CD4-positive, CD25-positive, alpha-beta regulatory T cell (primary cell): ENCODE measurements at places on chromosomes 4 and X.

DNA sequence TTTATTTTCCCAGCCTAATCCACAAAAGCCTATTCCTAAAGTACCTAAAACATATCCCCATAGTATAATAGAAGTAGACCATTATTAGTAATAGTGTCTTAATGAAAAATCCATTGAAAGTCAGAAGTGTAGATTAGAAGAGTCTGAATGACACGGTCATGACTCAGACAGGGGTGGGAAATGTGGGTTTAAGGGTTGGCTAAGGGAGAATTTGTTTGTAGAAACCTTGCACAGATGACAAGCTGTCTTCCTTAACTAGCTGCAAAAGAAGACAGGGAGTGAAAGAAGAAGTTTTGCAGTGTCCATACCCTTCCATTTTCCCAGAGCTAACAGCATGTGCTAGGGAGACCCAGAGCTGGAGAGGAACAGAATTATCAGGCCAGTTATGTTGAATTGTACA is 242.7 kb upstream of the ETNPPL start:
- no peak for DNase-seq

- no peak for DNase-seq
Measured at GRCh38 chr4:39451423-39452023, 7.2 kb downstream of the RPL9 start.

DNA sequence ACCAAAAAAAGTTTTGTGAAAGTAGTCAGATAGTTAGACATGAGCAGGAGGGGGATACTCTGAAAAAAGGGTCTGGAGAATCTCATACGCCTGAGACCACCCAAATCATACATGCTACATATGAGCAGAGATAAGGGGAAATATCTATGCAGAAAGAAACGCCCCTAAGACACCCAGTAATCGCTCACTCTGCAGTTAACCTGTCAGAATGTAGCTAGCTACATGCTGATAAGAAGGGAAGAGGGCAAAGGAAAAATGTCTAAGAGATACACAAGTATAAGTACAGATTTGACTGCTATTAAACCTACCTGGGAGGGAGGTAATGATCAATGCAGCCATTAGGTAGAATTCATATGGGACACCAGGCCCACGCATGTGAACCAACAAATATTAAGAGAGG is 1159.5 kb upstream of the PCDH10 start:
- DNase-seq: no peak

DNA sequence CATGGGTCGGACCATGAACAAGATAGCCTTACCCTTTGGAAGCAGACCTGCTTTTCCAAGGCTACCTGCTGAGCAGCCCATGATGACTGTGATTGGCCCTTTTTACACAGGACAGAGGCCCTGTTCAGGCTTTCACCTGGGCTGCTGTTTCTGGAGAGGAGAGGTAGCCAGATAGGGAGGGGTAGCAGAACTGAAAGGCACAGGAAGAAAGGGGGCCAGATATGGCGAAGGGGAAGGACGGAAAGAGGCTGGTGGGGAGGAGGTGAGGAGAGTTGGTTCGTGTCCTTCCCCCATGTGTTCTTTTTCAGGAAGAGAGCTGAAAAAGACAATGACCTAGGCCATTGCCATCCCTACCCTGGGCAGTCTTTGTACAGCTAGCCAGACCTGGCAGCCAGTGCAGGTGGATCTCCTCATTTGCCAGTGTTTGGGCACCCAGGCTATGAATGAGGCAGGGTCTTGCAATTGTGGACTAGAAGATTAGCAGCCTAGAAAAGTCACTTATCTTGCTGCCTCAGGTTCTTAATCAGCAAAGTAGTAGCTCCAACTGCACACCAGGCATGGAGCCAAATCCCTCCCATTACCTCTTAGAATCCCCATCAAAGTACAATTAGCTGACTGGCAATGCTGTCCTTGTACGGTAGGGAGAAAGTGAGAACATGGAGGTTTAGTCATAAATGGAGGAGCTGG is 139.6 kb downstream of the AMMECR1 start:
- DNase-seq: no peak

GRCh38 chr4:24582235-24582832 is 2.0 kb downstream of the DHX15 start:
- DNase-seq: no peak

DNA sequence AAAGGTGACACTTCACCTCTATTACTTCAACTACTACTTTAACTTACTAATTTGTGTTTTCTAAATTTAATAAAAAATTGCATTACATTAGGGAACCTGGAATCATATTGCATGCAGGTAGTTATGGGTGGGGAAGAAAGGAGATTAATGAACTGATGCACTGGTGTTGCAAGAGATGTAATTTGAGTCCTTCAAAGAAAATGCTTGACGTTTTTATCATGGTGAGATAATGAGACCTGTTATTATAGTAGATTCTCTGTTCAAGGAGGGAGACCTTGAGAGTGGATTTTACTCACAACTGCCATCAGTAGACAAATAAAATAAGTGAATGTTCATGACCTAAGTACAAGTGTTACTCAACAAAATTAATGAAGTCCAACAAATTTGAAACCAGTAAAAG is 26.4 kb upstream of the MED14 start:
- no peak for DNase-seq

- DNase-seq: no peak
Measured at GRCh38 chr4:184011826-184012380, 106.8 kb downstream of the STOX2 start.

GRCh38 chrX:111779582-111779981 is 96.4 kb upstream of the TRPC5OS start:
- DNase-seq: no peak

DNA sequence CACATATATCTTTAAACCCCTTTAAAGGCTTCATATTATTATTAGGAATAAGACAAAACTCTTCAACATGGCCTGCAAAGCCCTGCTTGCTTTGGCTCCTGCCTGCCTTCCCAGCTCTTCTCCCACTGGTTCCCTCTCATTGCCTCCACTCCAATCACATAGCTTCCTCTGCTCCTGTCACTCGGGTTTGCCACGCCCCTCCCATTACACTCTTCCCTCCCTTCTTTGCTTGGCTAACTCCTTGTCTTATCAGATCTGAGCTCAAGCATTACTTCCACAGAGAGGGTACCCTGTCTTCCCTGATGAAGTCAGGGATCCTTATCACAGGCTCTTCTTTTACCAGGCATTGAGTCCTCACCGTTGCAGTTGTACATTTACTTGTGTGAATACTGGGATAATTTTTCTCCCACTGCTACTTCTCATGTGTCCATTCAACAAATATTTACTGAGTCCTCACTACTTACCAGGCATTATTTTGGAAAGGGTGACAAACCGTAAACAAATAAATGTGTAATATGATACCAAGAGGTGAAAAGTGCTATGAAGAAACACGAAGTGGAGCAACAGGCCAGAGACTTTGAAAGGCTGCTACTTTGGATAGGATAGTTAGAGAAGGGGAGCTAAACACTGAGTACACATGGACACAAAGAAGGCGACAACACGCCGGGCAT is 3.2 kb upstream of the VGLL1 start:
- no peak for DNase-seq

- no peak for DNase-seq
Measured at GRCh38 chrX:120315776-120316175, 4.5 kb upstream of the TMEM255A start.

- no peak for DNase-seq
Measured at GRCh38 chr4:146368209-146368608, 153.5 kb downstream of the SLC10A7 start.

- DNase-seq: no peak
Measured at GRCh38 chr4:122309988-122310626, 68.7 kb upstream of the ADAD1 start.

DNA sequence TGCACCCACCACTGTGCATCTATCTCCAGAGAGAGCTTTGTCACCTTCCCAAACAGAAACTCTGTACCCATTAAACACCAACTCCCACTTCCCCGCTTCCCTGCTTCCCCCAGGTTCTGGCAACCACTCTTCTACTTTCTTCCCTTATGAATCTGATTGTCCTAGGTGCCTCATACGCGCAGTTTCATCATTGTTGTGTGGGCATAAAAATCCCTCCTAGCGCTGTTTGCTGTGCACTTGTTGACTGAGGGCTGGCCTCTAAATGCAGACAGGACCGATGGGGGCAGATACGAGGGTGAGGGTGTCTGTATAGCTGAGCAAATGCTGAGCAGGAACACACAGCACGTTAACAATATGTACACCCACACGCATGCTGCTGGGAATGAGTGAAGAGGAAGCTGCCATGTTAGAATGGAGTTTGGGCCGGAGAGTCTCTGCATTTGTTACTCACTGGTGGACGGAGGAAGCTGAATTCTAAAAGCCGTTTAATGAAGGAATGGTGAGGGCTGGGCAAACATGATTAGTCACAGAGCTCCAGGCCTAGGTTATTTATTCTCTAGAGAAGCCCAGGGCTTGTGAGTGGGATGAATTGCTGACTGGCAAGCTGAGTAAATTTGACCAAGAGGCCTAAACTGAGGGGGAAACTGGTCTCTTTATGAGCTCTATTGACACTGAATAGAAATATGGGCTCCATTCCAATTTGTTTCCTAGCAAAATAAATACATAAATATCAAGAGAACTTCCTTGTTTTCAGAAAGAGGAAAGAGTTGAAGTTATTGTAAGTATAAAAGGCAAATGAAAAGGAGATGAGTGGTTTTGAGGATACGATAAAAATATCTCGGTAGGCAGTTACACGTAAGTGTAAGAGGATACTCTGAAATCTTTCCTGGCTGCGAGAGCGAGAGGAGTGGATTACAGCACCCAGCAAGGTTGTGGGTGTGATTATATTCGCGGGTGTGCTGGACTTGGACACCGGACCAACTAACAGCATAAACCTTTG is 95.9 kb upstream of the RPS6KA3 start:
- no peak for DNase-seq

- no peak for DNase-seq
Measured at GRCh38 chrX:110175696-110176095, 142.2 kb downstream of the AMMECR1 start.

GRCh38 chrX:136767104-136767941 is 13.4 kb downstream of the ARHGEF6 start:
- peak; percentile 41 for DNase-seq

DNA sequence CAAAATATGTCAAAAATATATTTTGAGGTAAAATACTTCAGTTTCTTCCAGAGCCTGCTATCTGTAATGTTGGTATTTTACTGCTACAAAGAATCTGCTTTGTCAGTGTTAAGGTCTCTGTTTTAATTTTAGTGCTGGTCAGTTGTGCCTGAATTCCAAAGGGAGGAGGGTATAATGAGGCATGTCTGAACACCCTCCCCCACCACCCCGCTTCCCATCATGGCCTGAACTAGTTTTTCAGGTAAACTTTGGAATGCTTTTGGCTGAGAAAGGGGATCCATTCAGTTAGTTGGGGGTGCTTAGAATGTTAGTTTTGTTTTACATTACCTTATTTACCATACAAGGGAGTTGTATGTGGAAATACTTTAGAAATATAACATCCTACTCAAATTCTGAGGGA is 158.5 kb downstream of the MID1IP1 start:
- no peak for DNase-seq

DNA sequence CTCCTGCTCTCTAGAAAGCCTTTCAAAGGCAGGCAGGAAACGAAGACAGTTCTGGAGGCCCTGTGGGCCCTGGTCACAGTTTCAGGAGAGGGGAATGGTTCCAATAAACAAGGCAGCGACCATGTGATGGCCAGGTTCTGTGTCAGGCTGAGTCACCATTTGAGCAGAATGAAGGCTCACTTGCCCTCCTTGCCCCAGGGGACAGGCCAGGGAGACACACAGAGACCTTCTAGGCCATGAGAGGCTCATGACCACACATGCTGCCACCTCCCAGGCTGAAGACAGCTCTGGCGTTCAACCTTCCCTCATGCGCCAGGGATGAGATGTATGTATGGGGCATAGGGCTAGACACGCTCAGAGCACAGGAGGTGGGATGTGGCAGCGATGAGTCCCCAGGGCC is 22.9 kb upstream of the TRIM2 start:
- DNase-seq: no peak

DNA sequence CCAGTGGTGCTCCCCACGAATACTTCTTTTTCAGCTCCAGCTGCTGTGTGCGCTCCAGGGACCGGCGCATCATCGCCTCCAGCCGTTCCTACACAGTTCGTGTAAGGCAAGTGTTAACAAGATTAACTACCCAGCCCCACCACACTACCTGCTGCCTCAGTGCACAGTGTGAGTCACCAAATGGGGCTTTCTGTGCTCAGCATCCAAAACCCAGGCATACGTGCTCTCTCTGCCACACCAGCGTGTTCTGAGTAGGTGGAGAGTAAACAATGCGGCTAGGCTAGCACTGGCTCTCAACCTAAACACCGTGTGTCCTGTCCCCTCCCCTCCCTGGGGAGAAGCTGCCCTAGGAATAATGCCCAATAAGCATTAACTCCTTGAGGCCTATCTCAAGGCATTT is 60.0 kb downstream of the MAP7D2 start:
- no peak for DNase-seq

DNA sequence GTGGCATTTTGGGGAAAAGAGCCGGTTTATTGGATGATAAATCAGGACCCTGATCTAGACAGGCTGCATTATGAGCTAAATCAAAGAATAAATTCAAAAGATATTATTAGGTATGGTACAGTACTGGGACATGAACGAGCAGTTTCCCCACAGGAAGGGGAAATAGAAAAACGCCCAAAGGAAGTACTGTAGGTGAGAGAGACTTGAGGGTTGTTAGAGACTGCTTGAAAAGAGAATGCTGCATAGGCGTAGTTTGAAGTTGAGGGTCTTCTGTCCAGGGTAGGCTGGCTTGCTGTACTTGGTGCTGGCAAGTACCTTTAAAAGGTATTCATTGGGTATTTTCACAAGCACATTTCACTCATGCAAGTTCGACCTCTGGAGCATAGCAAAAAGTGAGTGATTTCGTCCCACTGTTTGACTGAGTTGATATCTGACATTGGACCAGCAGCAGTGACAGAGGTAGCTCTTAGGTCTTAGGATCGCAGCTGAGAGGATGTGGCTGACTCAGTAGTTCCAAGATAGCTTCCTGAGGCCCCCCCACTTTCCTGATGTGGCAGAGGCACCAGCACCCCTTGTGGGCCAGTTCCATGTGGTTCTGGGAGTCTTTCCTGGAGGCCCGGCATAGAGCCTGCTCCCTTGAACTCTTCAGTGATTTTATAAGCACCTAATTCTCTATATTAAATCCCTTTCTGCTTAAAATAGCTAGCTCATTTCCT is 64.3 kb downstream of the TMEM131L start:
- DNase-seq: no peak

DNA sequence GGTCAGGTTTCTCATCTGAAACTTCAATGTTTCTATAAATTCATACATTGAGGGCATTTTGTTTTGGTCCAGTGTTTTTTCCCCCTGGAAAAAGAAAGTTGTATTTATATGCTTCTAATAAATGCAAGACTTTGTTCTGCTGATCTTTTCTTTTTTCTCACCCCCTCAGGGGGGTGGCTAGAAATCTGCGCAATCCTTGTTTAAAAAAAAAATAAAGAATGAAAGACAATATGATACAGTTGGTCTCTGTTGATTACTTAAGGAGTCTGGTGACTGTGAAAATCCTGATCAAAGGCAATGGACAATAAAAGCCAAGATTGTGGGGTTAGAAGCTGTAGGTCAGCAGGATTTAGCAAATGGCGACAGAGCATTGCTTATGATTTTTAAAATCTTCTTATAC is 180.5 kb downstream of the KIT start:
- DNase-seq: no peak

DNA sequence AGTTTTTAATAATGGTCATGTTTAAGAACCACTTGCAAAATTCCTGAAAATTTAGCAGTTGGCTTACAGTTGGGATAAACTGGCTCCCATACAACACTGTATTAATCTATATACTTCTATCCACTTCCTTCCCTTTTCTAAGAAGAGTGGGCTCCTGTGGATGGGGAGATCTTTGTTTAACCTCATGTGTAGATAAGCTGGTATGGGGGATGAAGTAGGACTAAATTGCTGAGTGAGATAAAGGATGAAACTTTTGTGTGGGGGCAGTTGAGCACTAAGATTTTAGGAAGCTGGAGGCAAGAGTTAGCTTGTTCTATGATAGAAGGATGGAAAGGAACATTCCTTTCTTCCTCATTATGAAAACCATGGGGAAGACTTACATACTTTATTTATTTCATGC is 54.6 kb upstream of the ATP8A1 start:
- DNase-seq: no peak
